GM23338 (cell line): ENCODE measurements at places on chromosomes 12 and 14. TPM values are rescaled to one million over a fixed set of nuclear protein-coding genes. Genes with fewer than 3 reads are reported as not detected.

DNA sequence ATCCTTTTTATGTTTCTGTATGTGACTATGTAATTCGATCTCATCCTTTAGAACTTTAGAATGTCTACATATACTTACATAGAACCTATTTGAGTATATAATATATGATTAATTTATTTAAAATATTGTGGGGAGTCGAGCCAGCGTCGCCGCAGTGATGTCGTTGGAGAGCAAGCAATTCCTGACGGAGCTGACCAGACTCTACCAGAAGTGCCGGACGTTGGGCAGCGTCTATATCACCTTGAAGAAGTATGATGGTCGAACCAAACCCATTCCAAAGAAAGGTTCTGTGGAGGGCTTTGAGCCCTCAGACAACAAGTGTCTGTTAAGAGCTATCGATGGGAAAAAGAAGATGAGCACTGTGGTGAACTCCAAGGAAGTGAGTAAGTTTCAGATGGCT lies 6.4 kb upstream of the CD27 start:
- DNase-seq, result no peak

DNA sequence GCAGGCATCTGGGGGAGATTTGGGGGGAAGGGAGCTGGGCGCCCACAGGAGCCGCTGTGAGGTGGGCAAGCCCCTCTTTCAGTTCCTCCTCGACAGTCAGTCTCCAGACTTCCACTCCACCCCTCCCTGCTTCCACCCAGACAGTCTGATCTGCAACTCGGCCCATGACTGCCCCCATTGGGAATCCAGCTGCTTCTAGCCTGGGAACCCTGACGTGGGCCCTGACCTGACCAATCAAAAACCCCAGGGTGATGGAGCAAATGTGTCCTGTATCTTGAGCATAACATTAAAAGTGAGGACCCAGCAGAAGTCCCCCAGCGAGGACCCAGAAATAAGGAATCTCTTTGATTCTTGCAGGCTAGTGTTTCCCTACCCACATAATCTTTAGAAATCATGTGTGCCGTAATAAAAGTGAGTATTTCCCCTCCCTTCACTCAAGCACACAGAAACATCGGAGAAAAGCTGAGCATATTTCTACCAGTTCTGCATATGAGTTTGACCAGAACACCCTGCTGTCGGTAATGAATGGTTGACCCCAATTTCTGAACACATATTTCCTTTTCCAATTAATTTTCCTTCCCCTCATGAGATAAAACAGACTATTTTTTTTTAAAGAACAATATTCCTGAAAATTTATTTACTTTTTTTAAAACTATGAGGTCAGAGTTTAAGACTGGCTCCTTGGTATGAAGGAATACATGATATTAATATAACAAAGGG lies 6.4 kb downstream of the SSH1 start:
- DNase-seq, result no peak

- DNase-seq, result no peak
These were observed 114.7 kb upstream of the CRY1 start for GRCh38 chr12:107207931-107208525.

GRCh38 chr12:68377881-68378280 lies 45.7 kb upstream of the MDM1 start:
- no peak for DNase-seq

DNA sequence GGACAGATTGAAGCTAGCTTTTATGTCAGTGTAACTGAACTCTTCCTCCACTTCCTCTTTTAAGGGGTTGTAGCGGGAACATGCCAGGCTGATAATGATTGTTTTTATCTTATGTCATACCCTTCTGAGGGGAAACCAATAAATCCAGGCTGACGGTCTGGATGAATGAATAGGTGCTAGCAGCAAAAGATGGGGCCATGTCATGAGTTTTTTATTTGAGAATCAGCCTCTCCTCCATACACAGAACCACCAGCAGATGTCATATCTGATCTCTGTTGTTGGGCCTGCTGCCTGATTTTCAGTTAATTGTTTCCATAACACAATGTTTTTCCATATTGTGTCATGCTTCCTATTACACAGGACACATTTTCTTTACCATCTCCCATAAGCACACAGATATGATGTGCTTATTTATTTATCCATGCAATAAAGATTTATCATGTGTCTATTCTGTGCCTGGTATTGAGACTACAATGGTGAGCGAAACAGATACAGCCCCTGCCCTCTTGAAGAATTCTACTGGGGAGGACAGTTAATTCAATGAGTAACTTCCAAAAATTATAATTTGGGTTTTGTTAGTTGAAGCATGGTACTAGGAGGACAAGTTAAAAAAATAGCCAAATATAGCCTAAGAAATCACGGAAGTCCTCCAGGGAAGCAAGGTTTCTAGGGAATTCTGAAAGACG lies 33.6 kb upstream of the CRY1 start:
- DNase-seq, result peak; percentile 31

DNA sequence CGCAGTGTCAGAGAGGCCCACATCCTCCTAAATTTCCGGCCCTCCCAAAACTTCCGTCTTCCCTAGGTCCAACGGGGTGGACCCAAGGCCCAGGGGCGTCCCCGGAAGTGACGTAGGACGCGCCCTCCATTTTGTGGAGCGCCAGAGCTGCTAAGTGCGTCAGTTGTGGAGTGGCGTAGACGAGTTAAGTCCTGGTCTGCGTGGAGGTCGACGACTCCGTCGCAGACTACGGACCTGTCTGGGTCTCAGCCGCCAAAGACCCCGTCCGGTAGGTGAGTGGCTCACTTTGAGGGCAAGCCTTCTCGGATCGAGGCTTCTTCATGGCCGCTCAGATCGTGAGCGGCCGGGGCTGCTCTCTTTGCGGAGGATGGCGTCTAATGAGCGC lies at the start of gene SRSF5:
TSS of gene SRSF5 (plus strand) at position 159 of the 385 bp plus-strand sequence. CDS start 1,015 bp downstream, outside the sequence.
- no peak for DNase-seq

DNA sequence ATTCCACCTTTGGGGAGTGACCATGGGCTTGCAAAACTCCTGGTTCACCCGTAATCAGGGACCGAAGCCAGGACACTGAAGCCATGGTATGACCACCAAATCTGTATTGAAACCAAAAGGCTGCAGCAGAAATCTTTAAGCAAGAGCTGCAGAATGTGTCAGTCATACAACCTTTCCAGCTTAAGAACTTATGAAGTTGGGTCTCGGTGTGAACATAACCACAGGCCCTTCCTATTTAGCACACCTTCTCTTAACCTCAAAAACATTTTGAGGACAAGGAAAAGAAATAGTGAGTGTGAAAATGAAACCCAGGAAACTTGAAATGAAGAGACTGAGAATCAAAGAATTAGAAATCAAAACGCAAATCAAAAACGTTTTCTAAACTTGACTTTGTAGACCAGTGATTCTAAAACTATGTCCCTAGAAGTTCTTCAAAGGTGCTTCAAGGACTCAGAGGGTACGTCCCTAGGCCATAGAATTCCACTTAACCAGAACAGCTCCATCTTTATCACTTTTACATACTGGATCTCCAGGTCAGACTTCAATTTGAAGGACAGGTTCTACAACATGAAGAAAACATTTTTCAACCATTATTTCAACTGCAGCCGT lies 231.6 kb upstream of the GRIP1 start:
- no peak for DNase-seq

DNA sequence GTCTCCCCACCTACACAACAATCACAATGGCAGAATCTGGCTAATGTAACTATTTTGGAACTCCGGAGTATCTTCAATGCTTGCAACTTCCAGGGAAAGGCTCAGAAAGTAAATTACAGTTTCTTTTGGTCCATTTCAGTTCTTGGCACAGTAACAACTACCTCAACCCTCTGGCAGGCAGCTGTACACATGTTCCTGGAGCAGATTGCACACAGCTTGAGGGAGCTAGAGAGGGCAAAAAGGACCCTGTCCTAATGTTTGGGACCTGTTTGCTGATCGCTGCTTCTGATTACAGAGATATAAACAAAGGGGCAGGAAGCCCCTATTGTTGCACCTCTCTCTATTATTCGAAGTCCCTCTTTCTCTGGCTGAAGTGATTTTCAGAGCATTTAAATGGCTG lies 35.2 kb upstream of the SLC38A1 start:
- no peak for DNase-seq

DNA sequence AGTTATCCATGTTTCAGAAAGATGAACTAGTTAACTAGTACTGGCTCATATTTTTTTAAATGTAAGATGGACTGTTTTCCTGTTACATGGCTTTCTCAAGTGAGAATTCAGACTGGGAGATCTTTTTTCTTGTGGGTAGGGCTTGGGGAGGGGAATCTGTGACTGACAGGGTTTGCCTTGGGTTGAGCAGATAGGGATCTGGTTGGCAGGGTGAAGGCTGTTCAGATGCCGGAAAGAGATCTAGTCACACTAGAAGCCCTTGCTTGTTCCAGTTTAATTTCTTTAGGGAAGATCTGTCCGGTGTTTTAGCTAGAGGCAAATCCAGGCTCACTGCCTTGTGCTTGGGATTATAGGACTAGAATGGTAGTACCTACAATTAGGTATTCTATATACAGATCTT lies 63.2 kb downstream of the FBXO33 start:
- no peak for DNase-seq

GRCh38 chr12:81644503-81644902 lies 114.6 kb downstream of the PPFIA2 start:
- DNase-seq, result peak; percentile 63

- DNase-seq, result no peak
These were observed 109.8 kb upstream of the FOXG1 start for GRCh38 chr14:28656704-28657255.

DNA sequence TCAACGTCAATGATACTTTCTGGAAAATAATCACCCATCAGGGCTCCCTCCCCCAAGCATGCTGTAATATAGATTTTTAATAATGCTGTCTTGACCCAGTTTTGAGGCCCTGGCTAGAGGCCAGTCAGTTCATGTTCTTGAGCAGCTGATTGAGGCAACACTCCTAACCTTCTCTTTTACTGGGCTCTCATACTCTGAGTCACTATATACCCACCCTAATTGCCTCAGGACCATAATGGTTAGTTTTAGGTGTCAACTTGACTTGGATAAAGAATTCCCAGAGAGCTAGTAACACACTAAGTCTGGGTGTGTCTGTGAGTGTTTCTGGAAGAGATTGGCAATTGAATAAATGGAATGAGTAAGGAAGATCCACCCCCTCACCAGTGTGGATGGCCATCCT lies 527.0 kb upstream of the ATP2B1 start:
- no peak for DNase-seq

- peak; percentile 73 for DNase-seq
These were observed 349.7 kb downstream of the NRXN3 start for GRCh38 chr14:78519863-78520262.

GRCh38 chr14:99067141-99067920 lies 204.7 kb downstream of the BCL11B start:
- no peak for DNase-seq

DNA sequence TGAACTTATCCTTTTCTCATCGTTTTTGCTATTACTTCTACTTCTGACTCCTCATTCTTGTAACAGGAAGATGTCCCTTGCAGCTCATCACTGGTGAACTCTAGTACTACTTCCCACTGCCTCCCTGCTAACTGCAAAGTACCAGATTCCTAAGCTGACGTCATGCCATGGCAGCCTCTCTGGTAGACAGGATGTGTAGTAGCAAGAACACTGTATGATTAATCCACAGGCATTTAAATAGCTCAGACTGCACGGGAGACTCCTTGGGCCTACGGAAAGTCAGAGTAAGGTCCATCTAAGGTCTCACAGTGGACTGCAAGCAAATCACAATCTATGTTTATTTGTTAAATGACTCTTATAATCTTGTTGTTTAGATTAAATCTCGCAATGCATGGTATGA lies 43.5 kb downstream of the DNAI7 start:
- DNase-seq, result peak; percentile 30

DNA sequence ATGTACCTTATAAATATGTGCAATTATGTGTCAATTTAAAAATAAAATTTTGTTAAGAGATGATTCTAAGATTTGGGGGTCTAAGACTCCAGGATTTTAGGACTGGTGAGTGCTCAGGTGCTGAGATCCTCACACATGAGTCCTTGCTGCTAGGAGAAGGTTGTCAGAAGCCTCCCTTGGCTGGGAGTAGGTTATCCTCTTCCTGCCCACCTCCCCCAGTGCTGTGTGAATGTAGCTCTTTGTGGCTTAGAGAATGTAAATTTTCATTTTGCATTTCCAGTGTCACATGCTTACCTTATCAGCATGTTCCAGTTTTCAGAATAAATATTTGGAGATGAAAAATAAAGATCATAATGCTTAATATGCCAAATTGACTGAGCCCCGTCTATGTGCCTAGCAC lies 114.2 kb upstream of the MDM1 start:
- peak; percentile 21 for DNase-seq

GRCh38 chr12:84763107-84763506 lies 149.5 kb downstream of the SLC6A15 start:
- no peak for DNase-seq

DNA sequence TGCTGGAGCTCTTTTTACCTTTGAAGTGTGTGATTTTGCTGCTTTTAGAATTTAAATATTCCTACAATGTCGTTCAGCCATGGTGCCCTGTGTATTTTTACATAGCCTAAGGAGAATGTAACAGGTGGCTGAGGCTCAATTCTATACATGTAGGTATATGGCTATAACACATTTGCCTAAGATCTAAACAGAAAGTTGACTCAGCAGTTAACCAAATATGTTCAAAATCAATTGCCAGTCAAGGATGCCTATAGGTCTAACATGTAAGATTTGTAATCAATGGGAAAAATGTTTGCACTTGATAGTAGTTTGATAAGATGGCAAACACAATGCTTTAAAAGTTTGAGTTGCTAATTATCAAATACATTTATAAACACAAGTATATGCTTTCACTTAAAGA lies 8.2 kb downstream of the PAWR start:
- no peak for DNase-seq

GRCh38 chr12:127767656-127768055 lies 499.3 kb upstream of the TMEM132C start:
- DNase-seq, result no peak

GRCh38 chr14:27427796-27428195 lies 830.0 kb upstream of the NOVA1 start:
- DNase-seq, result no peak

DNA sequence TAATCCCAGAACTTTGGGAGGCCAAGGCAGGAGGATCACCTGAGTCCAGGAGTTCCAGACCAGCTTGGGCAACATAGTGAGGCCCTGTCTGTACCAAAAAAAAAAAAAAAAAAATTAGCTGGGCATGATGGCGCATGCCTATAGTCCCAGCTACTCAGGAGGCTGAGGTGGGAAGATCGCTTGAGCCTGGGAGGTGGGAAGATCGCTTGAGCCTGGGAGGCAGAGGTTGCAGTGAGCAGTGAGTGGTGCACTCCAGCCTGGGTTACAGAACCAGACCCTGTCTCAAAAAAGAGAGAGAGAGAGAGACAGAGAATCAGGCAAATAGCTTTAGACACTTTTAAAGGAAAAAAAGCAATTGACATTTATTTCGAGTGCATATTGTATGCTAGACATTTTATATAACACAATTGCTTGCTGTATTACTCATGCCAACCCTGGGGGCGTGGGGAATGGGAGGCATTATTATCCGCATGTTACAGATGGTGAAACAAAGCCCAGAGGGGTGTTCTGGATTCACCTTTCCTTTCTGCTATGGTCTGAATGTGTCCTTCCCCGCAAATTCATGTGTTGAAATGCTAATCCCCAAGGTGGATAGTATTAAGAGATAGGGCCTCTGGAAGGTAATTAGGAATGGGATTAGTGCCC lies 9.7 kb downstream of the POU6F1 start:
- no peak for DNase-seq

GPX2 gene
- total RNA-seq, result 1.8 and 2.2 TPM in 2 replicates

TC2N gene
- 35.0 and 42.1 TPM in 2 replicates for total RNA-seq

TRHDE gene
- 5.7 and 7.7 TPM in 2 replicates for total RNA-seq

LRRIQ1 gene
- total RNA-seq, result 0.47 and 1.4 TPM in 2 replicates

ANKS1B gene
- total RNA-seq, result 5.8 and 18.6 TPM in 2 replicates

SOS2 gene
- 8.7 and 11.4 TPM in 2 replicates for total RNA-seq

TMEM229B gene
- 1.6 and 2.4 TPM in 2 replicates for total RNA-seq

KRT85 gene
- not detected in 2 replicates for total RNA-seq
